ENCODE measurements at places on chromosomes 13 and 19.

DNA sequence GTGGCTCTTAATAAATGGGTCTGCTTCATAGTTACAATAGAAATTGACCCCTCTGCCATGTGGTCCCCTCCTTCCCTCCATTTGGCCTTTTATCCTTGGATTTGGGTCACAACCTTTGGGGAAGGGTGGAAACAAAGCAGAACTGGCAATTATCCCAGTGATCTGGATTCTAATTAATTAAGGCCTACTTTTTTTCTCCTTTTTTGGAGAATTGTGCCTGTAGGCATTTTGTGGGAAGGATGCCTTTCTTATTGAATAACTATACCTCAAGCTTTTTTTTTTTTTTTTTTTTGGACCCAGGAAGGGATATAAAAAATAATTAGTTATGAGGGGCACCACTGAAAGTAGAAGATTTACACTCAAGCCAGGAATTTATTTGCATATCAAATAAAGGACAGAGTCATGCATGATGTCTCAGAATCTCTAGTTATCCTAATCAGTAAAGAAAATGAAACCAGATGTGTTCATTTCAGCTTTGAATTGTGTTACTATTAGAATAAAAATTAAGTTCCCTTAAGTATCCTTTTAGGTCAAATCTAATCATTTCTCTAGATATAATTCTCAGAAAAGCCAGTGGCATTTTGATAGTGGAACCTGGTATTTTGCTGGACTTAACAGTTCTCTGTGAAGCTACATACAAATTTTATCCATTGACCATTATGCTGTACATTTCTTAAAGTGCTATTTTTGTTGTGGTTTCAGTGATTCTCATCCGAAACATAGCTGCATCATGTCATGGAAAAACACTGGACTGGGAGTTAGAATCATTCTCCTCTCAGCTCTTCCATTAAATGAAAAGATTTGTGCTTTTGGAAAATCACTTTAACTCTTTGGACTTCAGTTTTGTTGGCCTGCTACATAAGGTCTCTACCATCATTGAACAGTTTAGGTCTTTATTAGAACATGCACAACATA lies 129.3 kb downstream of the KCNRG start:
- DNase-seq, result no peak

DNA sequence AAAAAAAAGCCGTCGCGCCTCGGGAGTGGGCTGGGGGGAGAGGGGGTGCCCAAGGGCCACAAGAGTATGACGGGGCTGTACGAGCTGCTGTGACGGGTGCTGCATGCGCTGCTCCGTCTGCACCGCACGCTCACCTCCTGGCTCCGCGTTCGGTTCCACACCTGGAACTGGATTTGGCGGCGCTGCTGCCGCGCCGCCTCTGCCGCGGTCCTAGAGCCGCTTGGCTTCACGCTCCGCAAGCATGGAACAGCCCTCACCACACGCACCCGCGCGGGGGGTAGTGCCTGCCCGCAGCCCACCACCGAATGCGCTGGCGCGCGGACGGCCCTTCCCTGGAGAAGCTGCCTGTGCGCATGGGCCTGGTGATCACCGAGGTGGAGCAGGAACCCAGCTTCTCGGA lies 18.8 kb downstream of the C1QTNF9 start:
- no peak for DNase-seq

DNA sequence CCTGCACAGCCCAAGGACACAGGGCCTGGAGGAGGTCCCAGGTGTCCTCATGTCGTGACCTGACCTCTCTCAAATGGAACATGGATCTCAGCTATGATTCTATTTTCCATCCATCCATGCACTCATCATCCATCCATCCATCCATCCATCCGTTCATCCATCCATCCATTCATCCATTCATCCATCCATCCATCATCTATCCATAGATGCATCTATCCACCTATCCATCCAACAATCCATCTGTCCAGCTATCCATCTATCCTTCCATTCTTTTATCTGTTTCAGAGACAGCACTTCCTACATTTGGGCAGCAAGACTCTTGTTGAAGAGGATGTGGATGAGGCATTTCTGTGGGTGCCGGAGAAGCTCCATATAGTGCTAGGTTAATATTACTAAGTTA lies 86.7 kb downstream of the SCGB2B2 start:
- DNase-seq, result no peak

- DNase-seq, result no peak
These were observed 1.3 kb downstream of the IL11 start for GRCh38 chr19:55368701-55369563.

DNA sequence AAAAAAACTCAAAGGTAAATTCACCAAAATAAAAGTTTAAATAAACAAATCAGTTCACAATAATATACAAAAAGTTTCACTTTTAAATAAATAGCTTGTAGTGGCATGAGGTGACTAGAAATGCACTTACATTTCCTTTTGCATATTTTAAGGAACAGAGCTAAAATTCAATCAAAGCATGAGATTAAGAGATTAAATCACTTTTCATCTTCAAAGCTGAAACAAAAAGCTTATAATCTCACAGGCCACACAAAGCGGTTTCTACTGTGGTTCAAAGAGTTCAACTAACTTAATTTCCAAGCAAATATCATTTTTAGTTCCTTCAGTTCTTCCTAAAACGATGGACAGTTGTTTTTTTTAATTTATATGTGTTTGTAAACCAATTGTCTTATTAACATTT lies 38.9 kb downstream of the TSC22D1 start:
- DNase-seq, result no peak

GRCh38 chr19:51710163-51710562 lies 13.6 kb downstream of the HAS1 start:
- no peak for DNase-seq

DNA sequence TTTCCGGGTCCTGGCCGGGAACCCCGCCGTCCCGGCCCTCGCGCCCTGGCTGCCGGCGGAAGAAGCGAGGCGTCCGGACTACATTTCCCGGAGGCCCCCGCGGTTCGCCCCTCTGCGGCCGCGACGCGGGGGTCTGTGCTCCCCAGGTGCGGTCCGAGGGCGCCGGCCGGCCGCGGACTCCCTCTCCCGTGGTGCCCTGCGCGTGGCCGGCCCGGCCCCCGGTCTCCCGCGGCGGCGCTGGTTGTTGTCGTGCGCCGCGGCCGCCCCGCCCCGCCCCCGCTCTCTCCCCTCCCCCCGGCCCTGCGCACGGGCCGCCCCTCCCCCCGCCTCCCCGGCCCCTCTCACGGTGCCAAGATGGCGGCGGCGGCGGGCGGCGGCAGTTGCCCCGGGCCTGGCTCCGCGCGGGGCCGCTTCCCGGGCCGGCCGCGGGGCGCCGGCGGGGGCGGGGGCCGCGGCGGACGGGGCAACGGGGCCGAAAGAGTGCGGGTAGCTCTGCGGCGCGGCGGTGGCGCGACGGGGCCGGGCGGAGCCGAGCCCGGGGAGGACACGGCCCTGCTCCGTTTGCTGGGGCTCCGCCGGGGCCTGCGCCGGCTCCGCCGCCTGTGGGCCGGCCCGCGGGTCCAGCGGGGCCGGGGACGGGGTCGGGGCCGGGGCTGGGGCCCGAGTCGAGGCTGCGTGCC lies at the start of gene KMT2B:
KMT2B (plus strand) TSS at position 339 of the 680 bp plus-strand sequence; CDS start at position 355, 16 bp downstream.
- DNase-seq, result peak; percentile 87

- DNase-seq, result no peak
These were observed 4.2 kb downstream of the LTBP4 start for GRCh38 chr19:40605216-40605971.

GRCh38 chr19:49564616-49565045 lies 15.7 kb downstream of the NOSIP start:
- DNase-seq, result no peak

- peak; percentile 40 for DNase-seq
These were observed 477 bp downstream of the CUL4A start for GRCh38 chr13:113209759-113210421.

GRCh38 chr19:7850000-7850813 lies 20.2 kb downstream of the EVI5L start:
- DNase-seq, result no peak

- no peak for DNase-seq
These were observed 335.1 kb downstream of the GPC6 start for GRCh38 chr13:93561576-93562225.

DNA sequence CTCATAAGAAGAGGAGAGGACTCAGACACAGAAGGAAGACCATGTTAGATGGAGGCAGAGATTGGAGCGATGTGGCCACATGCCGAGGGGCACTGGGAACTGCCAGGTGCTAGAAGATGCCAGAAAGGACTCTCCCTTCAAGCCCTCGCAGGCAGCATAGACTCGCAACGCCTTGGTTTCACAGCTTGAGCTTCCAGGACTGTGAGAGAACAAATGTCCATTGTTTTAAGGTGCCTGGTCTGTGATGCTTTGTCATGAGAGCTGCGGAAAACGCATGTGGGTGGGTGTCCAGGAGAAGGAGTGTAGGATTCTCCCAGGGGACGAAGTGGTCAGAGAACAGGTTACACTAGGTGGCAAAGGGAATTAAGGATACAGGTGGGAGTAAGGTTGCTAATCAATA lies 125.9 kb upstream of the USP29 start:
- no peak for DNase-seq

- no peak for DNase-seq
These were observed 2.3 kb upstream of the ADAMTS10 start for GRCh38 chr19:8612807-8613171.

DNA sequence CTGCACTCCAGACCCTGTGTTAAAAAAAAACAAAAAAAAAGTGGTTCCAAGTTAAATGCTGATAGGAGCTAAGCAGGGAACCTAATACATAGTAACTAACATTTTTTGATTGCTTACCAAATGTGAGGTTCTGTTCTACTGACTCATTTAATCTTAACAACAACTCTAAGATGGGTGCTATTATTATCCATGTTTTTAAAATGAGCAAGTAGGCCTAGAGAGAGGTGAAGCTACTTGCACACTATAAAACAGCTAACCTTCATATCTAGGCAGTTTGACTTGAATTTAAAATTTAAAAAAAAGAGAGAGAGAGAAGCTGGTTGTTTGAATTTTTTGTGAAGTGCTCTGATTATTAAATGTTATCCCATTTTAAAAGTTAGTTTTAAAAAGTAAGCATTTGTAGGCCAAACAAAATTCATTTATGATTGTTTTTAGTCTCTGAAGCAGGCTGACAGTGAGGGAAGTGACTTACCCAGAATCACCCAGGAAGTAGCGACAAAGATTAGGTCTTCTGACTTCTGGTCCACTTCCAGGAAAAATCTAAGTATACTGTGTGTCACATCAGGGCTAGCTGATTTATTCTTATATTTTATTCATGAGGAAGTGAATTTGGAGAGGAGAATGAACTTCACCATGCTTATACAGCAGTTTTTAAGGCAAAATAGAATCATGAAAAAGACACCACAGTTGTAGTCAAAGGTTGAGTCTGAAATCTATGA lies 2.4 kb downstream of the SIGLECL1 start:
- no peak for DNase-seq

DNA sequence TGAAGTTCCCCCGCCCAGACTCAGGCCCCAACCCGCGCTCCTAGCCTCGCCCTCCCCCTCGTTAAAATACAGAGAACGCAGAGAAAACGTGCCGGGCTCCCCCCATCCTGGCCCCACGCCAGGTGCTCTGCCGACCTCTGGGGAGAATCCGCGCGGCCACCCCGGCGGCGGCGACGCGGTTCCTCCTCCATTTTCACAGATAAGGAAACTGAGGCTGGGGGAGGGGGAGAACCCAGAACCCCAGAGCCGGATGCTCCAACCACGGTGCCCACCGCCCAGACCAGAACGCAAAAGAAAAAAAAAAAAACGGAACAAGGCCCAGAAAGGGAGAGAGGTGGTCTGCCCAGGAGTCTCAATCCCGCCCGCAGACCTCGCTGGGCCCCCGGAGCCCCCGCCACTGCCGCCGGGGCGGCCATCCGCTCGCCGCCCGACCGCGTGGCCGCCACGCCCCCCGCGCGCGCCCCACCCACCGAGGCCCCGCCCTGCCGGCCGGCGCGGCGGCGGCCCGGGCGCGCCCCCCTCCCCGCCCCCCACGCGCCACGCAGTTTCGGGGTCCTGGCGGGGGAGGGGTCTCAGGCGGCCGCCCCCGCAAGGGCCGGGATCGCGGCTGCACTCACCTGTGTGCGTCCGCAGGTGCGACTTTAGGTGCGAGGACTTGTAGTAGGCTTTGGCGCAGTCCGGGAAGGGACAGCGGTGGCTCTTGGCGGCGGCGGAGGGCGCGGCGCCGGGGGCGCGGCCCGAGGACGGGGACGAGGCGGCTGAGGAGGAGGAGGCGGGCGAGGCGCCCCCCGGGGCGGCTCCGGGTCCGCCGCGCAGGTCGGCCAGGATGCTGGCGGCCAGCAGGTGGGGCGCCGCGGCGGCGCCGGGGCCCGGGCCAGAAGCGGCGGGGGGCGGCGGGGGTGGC lies 703 bp downstream of the KLF16 start:
- DNase-seq, result no peak

DNA sequence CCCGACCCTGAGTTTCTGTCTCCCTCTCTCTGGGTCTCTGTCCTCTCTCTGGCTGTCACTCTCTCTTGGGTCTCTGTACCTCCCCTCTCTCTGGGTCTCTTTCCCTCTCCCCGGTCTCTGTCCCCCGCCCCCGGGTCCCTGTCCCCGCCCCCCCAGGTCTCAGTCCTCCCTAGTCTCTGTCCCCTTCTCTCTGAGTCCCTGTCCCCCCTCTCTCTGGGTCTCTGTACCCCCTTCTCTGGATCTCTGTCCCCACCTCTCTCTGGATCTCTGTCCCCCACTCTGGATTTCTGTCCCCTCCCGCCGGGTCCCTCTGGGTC lies 2.3 kb upstream of the FTL start:
- no peak for DNase-seq

DNA sequence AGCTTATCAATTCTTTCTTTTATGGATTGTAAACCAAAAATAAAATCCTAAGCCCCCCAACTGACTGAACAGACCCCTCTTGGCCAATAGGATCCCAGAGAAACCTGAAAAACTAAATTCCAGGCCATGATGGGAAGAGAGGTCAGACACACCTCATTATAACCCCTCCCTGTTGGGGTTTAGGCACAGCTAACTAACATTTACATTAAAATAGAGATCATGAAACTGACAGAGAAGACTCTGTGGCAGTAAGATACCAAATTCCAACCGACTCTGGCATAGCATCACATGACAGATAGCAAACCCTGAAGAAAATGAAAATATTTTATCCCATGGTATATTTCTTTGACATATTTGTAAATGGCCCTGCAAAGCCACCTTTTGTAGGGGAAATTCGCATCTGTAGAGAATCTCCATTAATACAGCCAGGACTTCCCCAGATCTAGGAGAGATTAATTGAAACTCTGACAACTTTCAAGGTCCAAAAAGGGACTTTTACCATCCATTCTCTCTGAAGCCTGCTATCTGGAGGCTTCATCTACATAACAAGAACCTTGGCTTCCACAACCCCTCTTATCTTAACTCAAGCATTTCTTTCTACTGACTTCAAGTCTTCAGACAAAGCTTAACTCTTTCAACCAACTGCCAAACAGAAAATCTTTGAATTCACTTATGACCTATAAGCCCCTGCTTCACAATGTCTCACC lies 27.1 kb upstream of the GAS6 start:
- no peak for DNase-seq

Data from neural crest cell (in vitro differentiated cells).